ENCODE measurements at places on chromosomes 11 and 22.

GRCh38 chr22:23103199-23103954, 33.1 kb downstream of the GNAZ start:
- no peak for DNase-seq

- DNase-seq: no peak
These were observed 48.1 kb downstream of the SMIM38 start for GRCh38 chr11:69203901-69204245.

DNA sequence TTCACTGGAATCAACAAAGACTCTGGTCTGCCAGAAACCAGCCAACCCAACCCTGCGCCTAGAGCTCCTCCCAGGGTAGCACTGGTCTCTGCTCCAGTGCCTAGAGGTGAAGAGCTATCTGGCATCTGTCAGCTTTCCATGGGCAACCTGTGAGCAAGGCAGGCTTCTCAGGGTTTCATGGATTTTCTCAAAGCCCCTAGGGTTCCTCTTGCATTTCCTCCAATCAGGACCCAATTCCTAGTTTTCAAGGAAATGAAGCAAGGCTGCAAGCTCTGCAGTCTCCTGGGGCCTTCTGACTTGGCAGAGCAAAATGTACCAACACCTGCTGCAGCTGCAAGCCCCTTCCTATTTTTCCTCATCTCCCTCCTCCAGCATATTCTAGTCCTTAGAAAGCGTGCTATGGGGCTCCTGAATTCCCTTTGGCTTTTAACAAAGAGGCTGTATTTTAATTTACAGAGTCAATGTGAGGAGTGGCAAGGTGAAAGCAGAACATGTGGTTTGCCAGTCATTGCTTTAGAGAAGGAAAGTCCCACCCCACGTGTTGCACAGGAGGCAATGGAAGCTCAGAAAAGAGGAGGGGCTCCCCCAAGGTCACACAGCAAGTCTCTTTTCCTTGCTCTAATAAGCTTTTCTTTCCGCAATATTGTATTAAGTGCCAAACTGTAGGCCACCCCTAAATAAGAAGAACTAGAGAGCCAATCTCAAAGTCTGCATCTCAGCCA, 33.0 kb upstream of the RIC3 start:
- DNase-seq: no peak

GRCh38 chr11:199004-199581, 6.2 kb downstream of the SCGB1C1 start:
- DNase-seq: no peak

DNA sequence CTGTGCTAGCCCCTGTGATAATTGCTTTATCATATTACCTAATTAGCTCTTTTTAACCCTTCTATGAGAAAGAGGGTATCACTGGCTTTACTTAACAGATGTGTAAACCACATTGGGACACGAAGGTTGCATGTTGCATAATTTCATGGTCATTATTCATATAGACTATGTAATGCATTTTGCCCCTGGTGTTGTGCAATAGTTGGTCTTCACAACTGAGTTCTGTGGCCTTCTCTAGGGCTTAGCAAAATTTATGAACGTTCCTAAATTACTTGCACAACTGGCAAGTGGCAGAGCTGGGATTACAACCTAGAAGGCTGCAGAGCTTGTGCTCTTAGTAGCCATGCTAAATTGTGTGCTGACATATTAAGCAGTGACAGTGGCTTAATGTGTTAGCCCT, 34.6 kb upstream of the PDGFD start:
- no peak for DNase-seq

- DNase-seq: no peak
These were observed 10.4 kb downstream of the SPTY2D1 start for GRCh38 chr11:18623707-18624106.

GRCh38 chr11:113048820-113049768, 87.9 kb downstream of the NCAM1 start:
- DNase-seq: no peak

DNA sequence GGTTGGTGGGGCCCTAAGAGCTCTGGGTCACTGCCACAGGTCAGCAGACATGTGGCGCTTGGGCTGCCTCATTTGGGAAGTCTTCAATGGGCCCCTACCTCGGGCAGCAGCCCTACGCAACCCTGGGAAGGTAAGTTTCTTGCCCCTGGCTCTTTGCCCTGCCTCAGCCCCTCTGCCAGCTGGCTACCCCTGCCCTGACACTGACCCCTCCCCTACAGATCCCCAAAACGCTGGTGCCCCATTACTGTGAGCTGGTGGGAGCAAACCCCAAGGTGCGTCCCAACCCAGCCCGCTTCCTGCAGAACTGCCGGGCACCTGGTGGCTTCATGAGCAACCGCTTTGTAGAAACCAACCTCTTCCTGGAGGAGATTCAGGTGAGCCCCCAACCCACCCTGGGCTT, 1.9 kb downstream of the SCYL1 start:
- DNase-seq: no peak

DNA sequence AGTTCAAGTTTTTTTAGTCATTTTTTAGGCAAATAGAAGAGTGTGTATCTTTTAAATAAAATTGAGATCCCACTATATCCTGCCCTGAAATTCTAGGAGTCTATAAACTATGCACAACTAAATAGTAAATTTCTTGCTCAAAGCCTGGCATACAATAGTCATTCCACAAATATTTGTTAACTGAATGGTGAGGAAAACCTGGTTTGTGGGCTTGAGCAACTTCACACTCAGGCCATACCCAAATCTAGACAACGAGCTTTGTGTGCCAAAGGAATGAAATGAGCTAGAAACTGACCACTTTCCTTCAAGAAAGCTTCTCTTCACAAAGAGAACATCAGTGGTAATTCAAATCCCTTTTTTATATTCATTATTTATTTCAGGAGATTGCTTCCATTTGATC, 39.6 kb upstream of the AMOTL1 start:
- no peak for DNase-seq

DNA sequence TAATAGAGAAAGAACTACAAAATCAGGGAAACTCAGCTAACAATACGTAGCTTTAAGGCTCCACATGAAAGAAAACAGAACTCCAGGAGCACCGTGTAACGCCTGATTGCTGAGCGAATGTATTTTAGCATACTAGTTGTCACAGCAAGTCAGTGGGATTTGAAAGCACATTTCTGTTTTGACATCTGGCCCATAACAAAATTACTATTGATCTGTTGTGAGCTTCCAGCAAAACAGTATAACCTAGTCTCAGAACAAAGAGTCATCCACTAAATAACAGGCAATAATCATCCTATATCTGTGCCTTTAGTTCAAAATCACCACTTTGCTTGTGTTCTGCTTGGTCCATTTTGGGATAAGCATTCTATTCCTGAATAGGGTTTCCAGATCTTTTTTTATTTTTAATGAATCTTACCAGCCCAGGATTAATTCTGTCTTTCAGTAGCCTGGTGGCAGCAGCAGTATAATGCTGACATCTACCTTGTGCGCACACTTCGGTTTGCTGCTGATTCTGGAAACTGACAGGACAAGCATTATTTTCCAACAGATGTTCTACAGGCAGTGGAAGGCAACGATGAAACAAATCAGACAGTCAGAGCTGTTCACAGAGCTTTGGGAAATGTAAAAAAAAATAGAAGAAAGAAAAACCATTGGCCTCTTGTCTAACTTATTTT, 66.2 kb downstream of the CADM1 start:
- DNase-seq: no peak

- DNase-seq: no peak
These were observed 1.5 kb upstream of the ALDH3B1 start for GRCh38 chr11:68008381-68009337.
